ENCODE measurements at places on chromosomes 5 and 9.

- no peak for DNase-seq
These were observed 3.6 kb downstream of the HMGCS1 start for GRCh38 chr5:43309637-43310036.

DNA sequence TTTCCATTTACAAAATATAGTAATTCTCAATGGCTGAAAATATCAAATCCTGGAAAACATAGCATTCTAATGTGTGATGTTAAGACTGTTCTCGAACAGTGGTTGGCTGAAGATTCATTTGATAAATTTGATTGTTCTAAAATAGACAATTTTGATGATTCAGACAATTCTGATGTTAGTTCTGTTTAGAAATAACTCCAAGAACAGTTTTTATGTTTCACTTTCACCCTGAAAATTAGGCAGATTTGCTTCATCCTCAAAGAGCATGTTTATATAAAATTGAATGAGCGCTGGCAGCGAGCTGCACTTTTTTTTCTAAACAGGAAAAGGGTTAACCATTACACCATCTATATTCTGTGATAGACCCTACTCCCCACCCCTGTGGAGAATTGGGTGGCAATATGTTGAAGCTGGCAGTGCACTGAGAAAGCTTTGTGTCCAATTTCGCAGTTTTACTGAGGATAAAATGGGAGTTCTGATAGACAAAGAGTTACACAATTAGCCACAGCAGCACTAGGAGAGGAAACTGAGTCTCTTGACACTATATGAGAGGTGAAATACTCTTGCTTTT is 69.6 kb upstream of the TMED7 start:
- no peak for DNase-seq

- peak; percentile 59 for DNase-seq
These were observed 232.4 kb downstream of the ESM1 start for GRCh38 chr5:54753034-54753433.

- peak; percentile 8 for DNase-seq
These were observed at the start of gene OLFML2A for GRCh38 chr9:124776954-124777648. TSS of gene OLFML2A (plus strand) at chr9:124777133. CDS start at chr9:124777271, 138 bp downstream.

GRCh38 chr5:170721681-170722080 is 61.8 kb upstream of the GABRP start:
- no peak for DNase-seq

- no peak for DNase-seq
These were observed 12.8 kb downstream of the AMBP start for GRCh38 chr9:114065304-114065703.

- DNase-seq: no peak
These were observed 98.0 kb upstream of the OTULINL start for GRCh38 chr5:14483504-14484157.

GRCh38 chr9:83023151-83023550 is 39.8 kb downstream of the RASEF start:
- no peak for DNase-seq

GRCh38 chr9:80437825-80438224 is 866.1 kb downstream of the TLE4 start:
- no peak for DNase-seq

GRCh38 chr9:135146766-135147473 is 59.5 kb downstream of the OLFM1 start:
- DNase-seq: no peak

- DNase-seq: peak; percentile 37
These were observed 25.6 kb downstream of the PDZD2 start for GRCh38 chr5:31664566-31664965.

DNA sequence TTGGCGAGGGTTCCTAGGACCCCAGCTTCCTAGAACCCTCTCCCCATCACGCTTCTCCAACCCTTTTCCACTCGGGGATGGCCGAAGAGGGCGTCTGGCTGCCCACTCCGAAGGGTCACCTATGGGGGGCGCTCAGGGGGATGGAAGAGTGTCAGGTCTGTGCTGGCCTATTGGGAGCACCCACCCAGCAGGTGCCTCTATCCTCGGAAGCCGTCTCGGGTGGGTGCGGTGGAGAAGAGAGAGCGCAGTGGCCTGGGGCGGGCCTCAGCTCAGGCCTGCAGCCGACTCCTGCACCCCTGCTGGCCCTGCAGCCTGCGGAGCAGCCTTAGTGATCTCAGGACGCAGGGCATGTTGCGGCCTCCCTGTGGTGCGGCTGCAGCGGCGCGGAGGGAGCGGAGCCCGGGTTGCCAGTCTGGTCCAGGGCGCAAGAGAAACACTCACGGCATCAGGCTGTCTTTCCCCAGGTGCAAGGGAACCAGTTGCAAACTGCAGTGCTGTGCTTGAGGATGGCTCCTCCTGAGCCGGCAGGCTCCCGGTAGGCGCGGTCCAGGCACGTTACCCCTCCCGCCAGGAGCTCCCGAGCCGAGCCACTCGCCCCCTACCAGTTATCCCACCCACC is 1.5 kb upstream of the IRX2 start:
- DNase-seq: no peak

DNA sequence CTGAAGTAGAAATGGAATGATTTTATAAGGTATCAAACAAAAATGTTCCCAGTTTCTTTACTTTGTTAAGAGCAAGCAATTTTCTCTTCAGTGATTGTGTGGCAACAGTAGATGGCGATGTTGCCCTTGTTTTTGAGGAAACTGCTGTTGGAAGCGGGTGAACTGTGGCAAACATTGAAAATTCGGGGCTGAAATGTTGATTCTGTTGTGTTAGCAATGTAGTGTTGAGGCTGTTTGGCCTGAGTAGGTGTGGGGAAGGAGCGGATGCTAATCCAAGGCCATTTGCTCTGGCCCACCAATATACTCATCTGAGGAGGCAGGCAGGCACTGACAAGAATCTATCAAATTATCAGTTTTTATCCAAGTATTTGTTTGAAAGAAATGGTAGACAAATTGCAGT is 129.8 kb downstream of the SLC12A2 start:
- peak; percentile 81 for DNase-seq

Data from fibroblast of mammary gland (primary cell).